ENCODE measurements at places on chromosomes 7 and 10.
A peak's percentile ranks its signal among the peaks of the same experiment; 100 is the strongest.

GRCh38 chr7:123929655-123930054, 4.6 kb downstream of the SPAM1 start:
- no peak for DNase-seq

DNA sequence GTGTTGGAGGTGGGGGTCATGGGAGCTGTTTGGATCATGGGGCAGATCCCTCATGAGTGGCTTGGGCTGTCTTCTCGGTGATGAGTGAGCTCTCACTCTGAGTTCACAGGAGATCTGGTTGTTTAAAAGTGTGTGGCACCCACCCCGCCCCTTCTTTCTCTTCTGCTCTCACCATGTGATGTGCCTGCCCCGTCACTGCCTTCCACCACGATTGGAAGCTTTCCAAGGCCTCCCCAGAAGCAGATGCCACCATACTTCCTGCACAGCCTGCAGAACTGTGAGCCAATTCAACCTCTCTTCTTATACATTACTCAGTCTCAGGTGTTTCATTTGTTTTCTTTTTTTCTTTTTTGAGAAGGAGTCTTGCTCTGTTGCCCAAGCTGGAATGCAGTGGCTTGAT, 170.0 kb downstream of the PTPN20 start:
- DNase-seq, result no peak

DNA sequence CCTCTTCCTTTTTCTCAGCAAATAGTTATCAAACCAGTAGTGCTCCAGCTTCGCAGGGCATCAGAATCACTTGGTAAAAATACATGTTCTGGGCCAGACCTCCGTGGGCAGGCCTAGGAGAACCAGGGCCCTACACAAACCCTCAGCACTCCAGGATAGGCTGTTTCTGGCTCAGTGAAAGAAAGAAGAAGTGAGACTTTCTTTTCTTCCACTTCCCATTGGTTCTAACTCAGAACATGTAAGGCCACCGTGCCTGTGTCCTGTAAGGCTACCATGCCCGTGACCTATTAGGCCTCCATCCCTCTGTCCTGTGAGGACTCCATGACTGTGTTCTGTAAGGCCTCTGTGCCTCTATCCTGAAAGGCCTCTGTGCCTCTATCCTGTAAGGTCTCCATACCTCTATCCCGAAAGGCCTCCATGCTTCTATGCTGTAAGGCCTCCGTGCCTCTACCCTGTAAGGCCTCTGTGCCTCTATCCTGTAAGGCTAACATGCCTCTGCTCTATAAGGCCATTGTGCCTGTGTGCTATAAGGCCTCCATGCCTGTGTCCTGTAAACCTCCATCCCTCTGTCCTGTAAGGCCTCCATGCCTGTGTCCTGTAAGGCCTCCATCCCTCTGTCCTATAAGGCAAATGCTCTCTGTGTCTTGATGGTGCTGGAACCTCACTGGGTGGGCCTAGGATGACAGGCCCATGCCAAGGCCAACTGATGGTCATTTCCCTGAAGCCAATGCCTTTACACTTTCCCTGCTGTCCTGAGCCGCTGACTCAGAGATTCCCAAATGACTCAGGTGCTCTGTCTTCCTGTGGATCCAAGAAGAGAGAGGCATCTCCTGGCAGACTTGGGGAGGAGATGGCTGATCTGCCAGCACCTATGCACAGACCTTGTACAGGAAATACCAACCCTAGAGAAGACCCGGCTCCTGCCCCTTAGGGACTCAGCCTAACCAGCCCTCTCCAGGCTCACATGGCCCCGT, 96.6 kb upstream of the CACUL1 start:
- no peak for DNase-seq

DNA sequence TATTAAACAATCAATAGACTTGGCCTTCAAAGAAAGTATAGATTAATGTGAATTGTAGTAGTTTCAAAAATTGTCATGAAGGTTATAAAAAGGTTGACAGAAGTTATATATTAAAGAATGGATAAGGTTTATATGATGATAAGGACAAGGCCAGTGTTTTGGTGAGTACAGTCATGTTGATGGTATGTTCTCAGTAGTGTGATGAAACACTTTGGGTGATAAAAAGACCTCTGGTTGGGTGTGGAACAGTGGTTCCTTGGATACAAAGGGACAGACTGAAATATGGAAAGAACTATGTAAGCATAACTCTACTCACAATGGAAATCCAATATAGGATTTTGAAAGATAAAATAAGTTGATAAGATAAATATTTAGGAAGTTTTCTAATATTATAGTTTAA, 866.3 kb downstream of the ANKRD7 start:
- peak; percentile 27 for DNase-seq

- DNase-seq, result no peak
Measured at GRCh38 chr7:11668727-11669126, 163.3 kb downstream of the THSD7A start.

DNA sequence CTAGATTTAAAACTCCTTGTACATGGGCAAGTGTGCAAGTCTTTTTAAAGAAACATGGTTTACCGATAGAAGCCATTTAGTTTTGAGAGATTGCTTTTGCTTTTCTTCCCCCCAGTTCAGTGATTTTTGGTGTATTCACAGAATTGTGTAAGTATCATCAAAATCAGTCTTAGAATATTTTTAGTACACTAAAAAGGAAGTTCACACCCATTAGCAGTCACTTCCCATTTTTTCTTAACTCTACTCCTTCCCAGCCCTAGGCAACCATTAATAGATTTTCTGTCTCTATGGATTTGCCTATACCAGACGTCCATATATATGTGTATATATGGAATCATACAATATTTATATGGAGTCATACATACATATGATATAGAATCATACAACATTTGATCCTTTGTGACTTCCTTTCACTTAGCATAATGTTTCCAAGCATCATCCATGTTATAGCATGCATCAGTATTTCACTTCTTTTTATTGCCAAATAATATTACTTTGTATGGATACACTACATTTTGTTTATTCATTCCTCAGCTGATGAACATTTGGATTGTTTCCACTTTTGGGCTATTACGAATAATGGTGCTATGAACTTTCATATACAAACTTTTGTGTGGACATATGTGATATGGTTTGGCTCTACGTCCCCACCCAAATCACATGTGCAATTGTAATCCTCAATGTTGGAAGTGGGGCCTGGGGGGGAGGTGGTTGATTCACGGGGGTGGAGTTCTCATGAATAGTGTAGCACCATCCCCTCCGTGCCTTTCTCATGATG, 16.5 kb upstream of the ARL4A start:
- DNase-seq, result no peak

- DNase-seq, result peak; percentile 73
Measured at GRCh38 chr10:74033702-74034101, 35.8 kb downstream of the VCL start.

All from fibroblast of villous mesenchyme (primary cell).